Left colon (tissue), 2 donors: ENCODE measurements at places on chromosomes 7 and 10.

GRCh38 chr10:116270771-116271592, 2.0 kb downstream of the GFRA1 start:
- peak; percentile 5 for DNase-seq

- DNase-seq = no peak
These were observed 116.2 kb downstream of the PARP12 start for GRCh38 chr7:139946533-139946932.

DNA sequence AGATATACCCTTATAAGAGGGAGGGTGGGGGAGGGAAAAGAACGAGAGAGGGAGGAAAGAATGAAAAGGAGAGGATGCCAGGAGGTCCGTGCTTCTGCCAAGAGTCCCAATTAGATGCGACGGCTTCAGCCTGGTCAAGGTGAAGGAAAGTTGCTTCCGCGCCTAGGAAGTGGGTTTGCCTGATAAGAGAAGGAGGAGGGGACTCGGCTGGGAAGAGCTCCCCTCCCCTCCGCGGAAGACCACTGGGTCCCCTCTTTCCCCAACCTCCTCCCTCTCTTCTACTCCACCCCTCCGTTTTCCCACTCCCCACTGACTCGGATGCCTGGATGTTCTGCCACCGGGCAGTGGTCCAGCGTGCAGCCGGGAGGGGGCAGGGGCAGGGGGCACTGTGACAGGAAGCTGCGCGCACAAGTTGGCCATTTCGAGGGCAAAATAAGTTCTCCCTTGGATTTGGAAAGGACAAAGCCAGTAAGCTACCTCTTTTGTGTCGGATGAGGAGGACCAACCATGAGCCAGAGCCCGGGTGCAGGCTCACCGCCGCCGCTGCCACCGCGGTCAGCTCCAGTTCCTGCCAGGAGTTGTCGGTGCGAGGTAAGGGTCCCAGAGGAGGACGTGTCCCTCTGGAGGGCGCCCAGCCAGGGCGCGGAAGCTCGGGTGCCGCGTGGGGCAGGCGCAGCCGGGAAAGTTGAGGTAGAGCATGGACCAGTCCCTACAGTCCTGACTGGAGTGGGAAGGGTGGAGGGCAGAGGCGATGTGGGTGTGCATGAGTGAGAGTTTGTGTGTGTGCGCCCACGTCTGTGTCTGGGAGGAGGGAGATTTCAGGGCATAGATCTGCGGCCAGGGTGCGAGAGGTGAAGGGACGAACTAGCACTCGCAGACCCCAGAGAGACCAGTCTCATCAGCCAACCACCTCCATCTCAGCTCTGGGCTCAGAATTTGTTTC, 844 bp downstream of the GRM3 start:
- DNase-seq = no peak

GRCh38 chr10:61812920-61813319, 88.6 kb upstream of the ARID5B start:
- DNase-seq = no peak

- DNase-seq = no peak
These were observed 664 bp downstream of the FMC1 start for GRCh38 chr7:139341776-139342226.

- no peak for DNase-seq
These were observed 177.2 kb downstream of the TAX1BP1 start for GRCh38 chr7:27917119-27917518.

DNA sequence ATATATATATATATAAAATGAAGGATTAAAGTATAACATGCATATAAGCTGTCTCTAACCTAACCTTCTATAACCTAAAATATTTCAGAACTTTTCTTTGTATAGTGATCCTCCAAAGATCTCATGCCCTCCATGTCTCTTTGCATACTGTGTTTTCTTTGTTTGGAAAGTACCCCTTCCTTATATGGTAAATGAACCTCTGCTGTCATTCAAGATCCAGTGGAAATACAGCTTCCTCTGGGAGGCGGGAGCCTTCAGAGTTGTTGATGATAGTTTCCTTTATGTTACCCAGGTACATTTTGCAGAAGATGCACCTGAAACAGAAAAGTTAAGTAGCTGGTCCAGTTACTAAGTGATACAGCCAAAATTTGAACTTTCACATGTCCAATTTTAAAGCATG, 233.3 kb upstream of the FOXP2 start:
- no peak for DNase-seq

DNA sequence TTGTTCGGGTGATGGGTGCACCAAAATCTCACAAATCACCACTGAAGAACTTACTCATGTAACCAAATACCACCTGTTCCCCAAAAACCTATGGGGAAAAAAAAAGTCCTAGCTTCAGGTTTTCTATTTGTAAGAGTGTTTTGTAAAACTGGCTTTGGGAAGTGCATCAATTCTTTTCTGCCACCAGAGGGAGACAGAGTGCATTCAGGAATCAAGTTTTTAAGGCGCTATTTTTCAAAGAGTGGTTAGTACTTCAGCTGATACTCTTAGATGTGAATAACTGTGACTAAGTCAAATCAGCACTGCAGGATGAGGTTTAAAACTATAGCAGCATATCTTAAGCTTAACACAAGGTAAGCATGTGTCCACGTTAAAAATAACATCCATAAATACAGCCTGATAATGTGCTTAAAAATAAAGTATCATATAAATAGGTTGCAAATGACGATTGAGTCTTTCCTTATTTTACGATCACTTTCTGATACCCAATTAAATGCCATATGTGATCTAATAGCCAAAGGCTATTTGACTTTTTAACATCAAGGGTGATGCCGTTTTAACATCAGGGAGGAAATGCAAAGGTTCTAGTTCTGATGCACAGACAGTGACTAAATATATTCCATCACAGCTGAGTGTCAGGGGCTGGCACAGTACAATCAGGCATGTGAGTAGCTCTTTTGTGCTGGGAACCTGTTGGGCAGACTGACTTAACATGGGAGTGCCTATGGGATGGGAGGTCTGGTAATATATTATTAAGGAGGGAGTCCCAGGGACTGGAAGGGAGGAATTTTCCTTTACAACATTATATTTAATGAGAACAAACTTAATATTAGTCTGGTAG, 10.6 kb upstream of the LYZL2 start:
- DNase-seq = no peak

DNA sequence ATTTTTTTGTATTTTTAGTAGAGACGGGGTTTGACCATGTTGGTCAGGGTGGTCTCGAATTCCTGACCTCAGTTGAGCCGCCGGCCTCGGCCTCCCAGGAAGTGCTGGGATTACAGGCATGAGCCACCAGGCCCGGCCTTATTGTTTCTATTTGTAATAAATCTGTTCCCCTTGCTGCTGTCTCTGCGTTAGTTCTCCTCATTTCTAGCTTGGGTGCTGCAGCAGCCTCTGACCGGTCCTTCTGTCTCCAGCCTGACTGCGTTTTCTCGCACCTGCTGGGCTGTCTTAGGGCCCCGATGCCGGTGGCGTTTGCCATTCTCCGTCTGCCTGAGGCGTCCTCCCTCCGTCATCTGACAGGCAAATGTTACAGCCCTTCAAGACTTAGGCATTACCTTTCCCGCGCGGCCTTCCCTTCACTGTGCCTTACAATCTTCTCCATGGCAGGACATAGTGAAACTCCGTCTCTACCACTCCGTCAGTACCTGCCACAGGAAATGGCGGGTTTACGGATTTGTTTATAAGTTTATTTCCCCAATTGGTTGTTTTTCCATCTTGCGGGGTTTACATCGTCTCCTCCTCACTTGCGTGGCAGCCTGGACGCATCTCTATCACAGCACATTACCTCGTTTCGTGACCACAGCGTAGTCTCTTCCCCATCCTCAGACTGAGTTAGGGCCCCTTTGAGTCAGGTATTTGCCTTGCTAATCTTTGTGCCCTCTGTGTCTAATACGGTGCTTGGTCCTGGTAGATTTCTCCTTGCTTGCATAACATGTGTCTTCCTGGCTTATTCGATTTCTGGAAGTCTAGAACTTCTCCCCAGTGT, 2.3 kb upstream of the GIMAP8 start:
- DNase-seq = no peak

DNA sequence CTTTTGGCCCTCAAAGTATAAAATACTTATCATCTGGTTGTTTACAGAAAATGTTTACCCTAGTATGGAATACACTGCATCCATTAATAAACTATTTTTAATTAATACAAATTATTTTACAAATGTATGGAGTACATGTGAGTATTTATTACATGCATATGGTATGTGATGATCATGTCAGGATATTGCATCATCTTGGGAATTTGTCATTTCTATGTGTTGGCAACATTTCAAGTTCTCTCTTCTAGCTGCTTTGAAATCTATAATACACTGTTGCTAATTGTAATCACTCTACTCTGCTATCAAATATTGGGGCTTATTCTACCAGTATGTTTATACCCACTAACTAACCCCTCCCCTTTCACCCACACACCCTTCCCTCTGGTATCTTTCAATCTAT, 103.9 kb upstream of the THSD7A start:
- DNase-seq = no peak
